Activated T-helper 1 cell treated with anti-CD3 and anti-CD28 coated beads, Interleukin-2, amount 50 U/mL, for 16 hours (primary cell): ENCODE measurements at places on chromosomes 6 and 20.

GRCh38 chr6:136736281-136736960 is 55.9 kb downstream of the MAP3K5 start:
- DNase-seq, result no peak

DNA sequence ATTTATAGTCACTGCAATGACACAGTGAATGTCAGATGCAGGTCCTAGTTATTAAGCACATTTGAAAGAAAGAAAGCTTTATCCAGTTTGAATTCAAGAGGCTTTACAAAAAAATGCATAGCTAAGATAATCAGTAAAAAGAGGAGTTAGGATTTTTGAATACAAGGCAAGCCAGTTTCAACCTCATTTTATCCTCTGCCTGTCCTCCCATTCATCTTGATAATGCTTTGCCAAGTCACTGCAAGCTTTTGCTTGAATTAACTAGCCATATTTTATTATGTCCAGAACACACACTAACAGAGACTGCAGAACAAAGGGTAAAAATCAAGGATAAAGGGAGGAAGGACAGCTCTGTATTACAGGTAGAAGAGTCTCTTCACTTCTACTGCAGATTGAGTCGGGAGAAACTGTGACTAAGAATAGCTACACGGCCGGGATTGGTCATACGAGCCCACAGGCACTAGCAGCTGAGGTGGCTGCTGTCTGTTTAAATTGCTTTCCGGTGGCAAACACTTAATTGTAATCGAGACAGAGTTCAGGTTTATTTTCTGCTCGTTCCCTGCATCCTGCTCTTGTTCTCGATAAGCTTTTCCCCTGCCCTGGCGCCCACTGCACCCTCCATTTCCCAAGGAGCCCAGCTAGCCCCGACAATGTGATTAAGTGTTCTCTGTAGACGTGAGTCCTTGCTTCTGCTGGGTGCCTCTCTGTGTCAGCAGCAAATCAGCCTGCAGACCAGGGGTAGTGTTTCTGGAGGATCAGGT is 30.5 kb upstream of the AKAP12 start:
- no peak for DNase-seq

DNA sequence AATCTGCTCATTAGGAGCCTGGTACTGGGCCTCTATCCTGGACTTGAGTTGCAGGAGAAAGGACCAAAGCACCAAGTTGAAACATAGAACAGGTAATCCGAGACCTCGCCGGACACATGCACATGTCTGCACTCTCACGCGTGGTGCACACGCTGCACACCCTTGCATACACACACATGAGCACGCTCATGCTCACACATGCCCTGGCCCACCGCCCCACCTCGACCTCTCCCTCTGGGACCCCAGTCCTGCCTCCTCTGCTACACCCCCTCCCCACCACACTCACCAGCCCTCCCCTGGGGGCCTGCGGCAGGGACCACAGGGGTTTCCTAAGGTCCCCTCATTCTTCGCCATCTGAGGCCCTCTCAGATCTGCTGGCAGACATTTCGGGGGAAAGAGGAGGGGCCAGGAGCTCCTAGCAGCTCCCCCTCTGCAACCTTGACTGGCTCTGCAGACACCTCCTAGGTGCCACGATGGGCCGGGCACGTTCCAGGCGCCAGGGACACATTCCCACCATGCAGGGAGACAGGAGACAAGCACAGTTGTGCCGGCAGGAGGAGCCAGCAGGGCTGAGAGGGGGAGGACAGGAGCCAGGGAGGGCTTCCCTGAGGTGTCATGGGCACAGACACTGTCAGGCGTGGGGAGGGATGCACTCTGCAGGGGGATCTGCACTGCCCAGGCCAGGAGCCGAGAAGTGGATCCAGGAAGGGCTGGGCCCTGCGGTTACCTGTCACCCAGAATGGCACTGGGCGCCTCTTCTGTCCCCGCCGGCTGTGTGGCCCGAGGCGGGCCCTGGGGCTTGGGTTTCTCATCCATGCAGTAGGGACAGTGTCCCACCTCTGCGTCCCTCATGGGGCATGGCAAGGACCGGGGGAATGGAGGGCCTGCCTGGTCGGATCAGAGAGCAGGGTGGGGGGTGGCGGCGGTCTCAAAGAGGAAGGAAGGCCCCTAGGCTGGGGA is 25.6 kb upstream of the LSM14B start:
- no peak for DNase-seq

DNA sequence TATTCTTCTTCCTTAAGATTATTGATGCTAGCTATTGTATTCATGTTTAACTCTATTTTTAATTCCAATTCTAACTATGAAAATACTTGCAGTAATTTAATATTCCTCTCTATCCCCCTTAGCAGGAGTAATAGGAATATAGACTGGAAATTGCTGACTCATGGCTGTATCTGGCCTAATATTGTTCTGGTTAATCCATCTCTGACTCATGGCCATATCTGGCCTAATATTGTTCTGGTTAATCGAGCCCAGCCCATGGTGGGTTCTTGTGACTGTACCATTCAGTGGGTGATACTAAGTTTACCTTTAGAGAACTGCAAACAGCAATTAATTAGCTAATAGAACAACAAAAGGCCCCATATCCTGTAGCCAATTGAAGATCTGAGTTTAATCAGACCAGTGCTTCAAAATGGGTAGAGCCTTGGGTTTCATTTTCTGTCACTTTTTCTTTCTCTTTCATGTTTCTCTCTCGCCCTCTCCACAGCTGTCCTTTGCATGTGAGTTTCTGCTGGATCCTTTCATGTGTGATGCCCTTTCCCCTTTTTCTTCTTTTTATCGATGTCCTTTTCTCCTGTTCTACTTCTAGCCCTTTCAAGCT is 50.6 kb downstream of the SLC22A3 start:
- no peak for DNase-seq

- no peak for DNase-seq
These were observed 213.6 kb upstream of the SUPT3H start for GRCh38 chr6:45591306-45591705.

DNA sequence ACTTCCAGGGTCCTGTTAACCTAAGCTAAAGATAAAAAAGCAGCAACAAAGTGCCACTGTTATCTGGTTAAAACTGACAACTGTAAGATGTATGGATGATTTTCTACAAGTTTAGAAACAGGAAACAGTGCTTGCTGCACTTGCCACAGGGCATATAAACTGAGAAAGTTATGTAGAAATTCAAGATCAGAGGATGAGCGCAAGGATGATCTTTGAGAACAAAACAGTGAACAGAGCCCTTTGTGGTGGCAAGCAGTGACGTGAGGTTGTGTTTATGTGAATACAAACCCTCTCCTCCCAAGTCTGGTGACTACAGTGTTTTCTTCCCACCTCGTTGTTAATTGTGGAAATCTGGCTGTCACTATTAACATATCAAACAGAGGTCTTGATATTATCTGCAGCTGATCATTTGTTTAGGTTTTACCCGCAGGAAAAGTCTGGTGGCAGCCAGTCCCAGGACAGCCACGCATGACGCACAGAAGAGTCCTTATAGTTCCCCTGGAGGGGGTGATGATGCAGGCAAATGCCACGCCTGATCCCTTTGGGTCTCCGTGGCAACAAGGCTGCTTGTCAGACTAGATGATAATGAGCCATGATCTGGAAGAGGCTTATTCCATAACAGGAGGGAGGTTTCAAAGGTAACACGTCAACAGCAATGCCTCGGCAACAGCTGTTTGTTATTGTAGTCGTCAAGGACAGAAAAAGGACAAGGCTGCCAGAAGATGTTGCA is 43.1 kb upstream of the TNFAIP3 start:
- peak; percentile 48 for DNase-seq
